ENCODE measurements at places on chromosomes 4 and X. TPM values are rescaled to one million over a fixed set of nuclear protein-coding genes. Genes with fewer than 3 reads are reported as not detected.

GRIA2 gene
- not detected for polyA plus RNA-seq

MAGEE1 gene
- polyA plus RNA-seq = 0.26 TPM

PASD1 gene
- polyA plus RNA-seq = not detected

ENPEP gene
- polyA plus RNA-seq = 0.75 TPM

CYLC1 gene
- polyA plus RNA-seq = not detected

APLN gene
- polyA plus RNA-seq = 0.09 TPM

GRCh38 chr4:23728971-23729370 is 160.9 kb downstream of the PPARGC1A start:
- no peak for DNase-seq

DNA sequence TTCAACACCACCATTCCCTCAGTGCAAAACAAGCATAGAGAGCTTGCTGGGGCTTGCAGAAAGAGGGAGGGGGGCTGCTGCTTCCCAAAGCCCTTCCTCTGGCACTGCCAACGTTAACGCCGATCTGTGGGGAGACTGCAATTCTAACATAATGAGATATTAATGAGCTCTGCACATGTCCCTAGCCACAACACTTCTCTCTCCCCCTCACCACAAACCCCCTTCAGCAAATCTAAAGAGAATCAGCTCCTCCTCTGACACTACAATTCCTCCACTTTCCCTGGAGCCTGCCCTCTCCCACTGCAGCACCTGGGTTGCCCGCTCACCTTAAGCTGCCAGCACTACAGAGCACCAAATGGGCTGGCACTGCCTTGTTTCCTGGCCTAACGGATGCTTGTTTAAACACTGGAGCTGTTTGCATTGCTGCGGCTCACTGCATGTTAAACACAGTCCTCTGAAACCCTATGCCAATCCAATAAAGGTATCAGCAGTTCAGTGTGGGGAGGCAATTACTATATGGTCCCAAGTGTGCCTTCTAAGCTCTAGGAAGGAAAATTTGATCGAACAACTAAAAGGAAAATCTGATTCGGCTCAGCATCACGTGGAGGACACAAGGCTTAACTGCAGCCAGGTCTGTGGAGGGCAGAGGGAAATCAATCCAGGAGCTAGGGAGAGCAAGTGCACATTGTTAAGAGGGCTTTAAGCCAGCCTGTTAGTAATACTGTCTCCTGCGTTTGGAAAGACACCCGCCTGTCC is 232.4 kb downstream of the MAML3 start:
- no peak for DNase-seq

DNA sequence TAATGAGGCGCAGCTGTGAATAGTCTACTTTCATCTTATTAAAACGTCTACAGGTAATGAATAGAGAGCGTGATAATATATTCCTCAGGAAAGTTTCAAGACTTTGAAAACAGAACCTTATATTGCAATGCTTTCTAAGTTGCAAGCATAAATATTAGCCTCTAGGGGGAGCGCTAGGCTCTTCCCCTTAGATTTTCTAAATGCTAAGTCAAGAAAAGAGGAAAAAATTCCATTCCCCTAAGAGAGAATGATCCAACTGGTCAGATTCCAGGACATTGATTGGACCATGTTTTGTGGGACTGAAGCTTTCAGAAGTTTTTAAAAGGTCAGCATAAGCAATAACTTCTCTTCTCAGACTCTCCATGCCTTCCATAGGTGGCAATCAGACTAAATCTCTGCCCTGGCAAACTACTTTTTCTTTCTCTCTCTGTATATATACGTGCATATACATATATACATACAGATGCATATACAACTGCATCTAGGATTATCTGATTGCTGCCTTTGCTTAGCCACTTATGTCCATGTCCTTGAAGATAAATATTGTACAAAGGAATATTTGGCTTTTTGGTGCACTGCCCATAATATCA is 492.9 kb downstream of the INPP4B start:
- DNase-seq = no peak

DNA sequence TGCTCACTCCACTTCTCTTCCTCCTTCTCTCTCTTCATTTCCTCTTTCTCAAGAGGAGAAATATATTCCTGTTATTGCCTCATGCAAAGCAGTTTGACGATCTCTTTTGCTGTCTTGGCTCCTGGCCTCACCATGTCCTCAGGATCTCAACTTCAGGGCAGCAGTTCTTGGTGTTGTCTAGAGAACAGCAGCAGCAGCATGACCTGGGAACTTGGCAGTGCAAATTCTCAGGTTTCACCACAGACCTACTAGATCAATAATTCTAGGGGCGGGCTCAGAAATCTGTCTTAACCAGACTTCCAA is 193.4 kb upstream of the EDNRA start:
- no peak for DNase-seq

DNA sequence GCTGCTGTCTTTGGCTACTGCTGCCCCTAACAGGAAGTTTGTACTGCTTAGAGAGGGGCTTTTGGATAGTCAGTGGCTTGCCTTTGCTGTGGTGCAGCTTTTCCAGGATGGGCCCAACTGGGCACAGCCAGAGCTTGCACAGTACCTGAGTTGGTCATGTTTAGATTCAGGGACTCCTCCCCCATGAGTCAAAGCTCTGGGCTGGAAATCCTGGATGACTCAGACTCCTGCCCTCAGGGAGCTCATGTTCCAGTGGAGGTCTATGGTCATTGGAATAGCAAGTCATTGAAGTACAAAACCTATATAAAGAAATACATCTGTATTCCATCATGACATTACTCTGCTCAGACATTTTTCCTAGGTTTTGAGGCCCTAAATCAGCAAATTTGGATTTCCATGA is 66.7 kb upstream of the PJA1 start:
- no peak for DNase-seq

GRCh38 chr4:70992391-70992881 is 1.0 kb upstream of the DCK start:
- no peak for DNase-seq

DNA sequence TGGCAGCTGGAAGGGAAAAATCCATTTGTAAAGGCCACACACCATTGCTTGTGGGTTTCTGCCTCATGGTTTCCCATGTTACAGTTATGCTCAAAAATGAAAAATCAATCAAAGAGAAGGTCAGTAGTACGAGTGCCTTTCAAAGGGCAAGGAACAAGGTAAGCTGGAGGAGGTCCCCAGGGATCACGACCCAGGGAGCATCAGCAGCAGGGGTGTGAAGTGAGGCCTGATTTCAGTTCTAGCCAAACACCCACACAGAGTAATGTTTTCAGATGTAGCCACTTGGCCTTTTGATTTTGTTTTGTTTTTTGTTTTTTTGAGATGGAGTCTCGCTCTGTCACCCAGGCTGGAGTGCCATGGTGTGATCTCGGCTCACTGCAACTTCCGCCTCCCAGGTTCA is 69.4 kb upstream of the AFAP1 start:
- no peak for DNase-seq

- no peak for DNase-seq
These were observed 380.2 kb upstream of the NDST3 start for GRCh38 chr4:117654079-117654478.

- DNase-seq = no peak
These were observed 39.8 kb upstream of the BRS3 start for GRCh38 chrX:136447968-136448367.

- DNase-seq = no peak
These were observed 762.5 kb upstream of the GRIA3 start for GRCh38 chrX:122421434-122422121.

- no peak for DNase-seq
These were observed 796.6 kb upstream of the POU3F4 start for GRCh38 chrX:82711457-82711856.

DNA sequence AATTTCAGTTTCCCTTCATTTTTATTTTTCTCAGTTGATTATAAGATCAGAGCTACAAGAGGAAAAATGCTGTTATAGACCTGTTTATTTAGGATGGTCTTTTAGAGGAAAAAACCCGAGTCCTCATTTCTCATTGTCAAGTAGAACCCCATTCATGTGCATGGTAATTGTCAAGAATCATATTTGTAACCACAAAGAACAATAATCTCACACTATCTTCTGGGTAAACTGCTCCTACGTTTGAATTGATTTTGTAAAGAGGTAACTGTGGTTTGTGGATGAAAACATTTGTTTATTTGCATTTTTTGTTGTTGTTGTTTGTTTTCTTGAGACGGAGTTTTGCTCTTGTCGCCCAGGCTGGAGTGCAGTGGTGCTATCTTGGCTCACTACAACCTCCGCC is 23.8 kb downstream of the RAPGEF2 start:
- DNase-seq = no peak

- DNase-seq = peak; percentile 43
These were observed at the start of gene RGS12 for GRCh38 chr4:3292571-3293400. RGS12 (plus strand) TSS chr4:3293021; CDS start chr4:3316171, 23,150 bp downstream.

DNA sequence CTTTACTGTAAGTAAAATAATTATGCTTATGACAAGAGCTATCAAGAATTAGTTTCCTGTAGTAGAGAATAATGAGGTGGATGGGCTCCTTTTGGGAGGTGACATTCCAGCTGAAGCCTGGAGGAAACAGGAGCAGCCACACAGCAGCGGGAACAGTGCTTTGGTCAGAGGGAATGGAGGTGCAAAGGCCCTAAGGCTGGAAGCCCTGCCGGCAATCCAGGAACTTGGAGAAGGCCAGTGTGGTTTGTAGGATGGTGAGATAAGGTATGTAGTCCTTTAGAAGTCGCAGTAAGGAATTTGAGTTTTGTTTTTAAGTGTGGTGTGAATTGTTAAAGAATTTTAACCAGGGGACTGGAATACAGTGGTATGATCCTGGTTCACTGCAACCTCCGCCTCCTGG is 8.1 kb downstream of the TMEM131L start:
- no peak for DNase-seq

DNA sequence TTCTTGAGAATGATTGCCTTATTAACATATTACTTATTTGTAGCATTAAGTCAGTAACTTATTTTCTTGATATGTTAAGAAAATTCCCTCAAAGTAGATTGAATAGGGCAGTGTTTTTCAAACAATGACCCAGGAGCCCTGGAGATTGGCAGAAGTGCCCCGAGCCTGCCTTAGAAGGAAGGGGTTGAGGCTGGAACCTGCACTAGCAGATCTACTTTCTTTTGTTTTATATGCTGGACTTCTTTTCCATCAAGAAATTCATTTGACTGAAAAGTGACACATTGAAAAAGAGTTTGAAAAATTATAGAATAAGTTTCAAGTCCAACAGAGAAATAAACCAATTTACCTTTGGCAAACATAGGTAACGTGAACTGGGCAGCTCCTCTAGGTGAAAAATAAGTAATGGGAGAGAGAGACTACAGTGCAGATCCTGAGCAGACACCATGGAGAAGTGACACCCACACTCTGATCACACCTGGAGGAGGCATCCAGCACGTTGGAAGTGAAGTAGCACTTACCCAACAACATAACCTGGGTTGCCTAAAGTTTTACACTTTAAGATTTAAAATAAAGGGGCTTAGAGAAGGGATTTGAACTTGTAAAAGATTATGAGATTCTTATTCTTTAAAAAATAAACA is 18.6 kb downstream of the ARSJ start:
- DNase-seq = no peak

- no peak for DNase-seq
These were observed 28.1 kb downstream of the MCUB start for GRCh38 chr4:109588176-109588575.
